NCI-H187 (cell line): ENCODE measurements at places on chromosomes 2 and 18.

GRCh38 chr2:42141687-42142546 is 27.2 kb upstream of the EML4 start:
- peak; percentile 84 for DNase-seq

DNA sequence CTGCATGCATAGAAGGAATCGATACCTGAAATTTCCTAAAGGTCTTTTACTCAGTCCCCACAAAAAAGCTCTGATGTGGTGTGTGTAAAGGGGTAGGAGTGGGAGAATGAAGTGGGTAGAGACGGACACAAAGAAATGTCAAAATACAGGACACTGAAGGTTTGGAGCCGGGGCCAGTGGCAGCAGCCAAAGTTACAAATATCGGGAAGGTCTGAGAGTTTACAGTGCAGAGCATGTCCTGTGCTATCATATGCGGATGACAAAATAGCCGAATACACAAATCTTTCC is 89.9 kb upstream of the STON1 start:
- no peak for DNase-seq

DNA sequence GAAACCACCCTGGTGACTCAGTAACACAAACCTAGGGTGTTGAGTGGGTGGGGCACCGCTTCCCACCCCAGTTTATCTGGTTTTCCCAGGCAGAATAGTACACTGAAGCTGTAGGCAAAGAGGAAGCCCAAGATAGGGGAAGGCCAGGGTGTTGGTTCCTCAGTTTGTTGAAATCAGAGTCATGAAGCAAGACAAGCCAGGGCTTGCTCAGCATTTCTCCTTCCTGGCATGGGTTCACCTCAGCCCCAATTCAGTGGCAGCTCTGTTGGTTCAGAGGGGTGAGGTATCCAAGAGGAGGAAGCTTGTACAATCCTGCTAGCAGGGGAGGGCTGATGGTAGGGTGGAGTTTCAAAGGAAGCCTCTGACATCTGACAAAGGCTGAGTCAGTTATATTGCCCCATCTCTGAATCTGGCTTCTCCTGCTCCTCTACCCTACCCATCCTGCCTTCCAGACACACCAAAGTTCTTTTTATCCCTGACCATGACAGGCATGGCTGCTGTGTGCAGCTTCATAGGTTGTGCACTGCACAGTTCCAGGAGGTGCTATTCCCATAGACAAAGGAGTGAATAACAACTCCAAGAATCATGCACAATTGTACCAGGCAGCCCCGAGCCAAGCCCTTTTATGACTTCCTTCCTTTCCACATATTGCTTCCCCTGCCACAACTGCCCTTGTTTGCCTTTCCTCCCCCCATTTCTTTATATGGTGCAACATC is 24.9 kb upstream of the RAB10 start:
- no peak for DNase-seq

DNA sequence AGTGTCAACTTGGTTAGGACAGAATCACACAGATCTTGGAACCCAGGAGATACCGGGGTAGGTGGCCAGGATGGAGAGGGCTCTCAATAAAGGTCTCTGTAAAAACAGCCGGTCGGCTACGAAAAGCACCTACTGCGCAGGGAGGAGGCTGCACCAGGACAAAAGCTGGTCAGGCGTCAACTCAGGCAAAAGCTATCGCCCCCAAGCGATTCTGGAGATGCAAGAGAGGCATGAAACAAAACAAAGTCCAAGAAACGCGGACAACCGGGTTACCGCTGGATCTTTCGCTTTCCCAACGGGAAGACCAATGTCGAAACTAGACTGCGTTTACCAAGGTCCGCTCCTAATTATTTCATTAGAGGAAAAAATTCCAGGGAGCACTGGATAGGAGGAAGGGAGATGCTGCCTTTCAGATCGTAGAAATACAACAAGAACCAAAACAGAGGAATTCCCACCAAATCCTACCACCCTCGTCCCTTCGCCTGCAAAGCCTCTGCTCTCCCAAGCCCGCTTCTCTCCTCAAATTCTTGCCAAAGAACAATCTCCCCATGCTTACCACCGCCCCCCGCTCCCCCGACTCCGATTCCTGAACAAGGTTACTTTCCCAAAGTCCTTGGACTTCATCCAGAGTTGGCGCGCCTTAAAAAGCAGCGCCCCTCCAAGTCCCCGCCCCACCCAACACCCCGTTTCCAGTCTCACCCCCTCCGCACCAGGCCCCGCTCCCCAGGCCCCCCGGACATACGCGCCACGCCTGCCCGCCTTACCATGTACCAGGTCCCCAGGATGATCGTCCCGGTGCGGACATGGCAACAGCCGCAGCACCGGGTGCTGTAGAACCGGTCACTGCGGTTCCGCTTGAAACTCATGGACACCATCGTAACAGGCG is 539 bp downstream of the LAPTM4A start:
- no peak for DNase-seq

DNA sequence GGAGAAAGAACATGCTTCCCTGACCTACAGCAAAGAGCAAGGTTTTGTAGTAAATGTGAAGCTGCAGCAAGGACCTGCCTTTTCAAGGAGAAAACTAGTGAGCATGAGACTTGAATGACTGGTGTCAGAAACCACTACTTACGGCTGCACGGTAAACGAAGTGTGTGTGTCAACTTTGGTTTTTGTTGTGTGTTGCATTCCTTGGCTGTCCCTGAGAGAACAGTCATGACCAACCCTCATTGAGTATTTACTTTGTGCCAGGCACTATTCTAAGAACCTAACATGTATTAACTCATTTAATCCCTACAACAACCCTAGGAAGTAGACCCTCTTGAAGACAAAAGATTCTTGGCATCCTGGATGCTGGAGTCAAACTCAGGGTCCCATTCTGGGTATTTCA is 22.8 kb downstream of the ACMSD start:
- DNase-seq, result no peak
